ENCODE measurements at places on chromosomes 1 and 21.
A peak's percentile ranks its signal among the peaks of the same experiment; 100 is the strongest.

DNA sequence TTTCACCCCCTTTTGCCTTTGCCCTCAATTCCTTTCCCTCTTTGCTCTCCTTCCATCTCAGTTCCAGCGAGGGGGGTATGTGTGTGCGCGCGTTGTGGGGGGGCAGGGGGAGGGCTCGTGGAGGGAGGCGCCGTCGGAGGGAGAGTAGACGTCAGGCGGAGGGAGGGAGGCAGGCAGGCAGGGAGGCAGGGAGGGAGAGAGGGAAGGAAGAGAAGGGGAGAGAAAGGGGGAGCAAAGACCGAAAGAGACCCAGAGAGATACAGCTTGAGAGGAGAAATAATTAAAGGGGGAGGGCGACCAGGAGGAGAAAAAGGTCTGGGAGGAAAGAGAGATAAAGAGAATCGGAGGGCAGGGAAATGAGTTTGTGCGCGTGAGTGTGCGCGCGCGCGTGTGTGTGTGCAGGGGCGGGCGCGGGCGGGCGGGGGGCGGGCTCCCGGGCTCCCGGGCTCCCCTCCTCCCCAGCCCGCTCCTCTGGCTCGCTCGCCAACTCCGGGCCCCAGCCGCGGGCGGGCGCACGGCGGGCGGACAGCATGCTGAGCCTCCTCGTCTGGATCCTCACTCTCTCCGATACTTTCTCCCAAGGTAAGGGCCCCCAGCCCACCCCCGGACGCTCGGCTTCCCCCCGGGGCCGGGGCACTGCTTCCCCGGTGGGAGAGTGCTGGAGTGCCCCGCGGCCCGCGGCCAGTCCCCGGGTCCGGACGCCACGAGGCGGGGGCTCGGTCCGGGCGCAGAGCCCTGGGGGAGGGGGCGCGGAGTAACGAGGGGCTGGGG lies at the start of gene KIRREL1:
Gene KIRREL1 (plus strand): TSS at position 499 of the 771 bp plus-strand sequence. CDS start 32 bp downstream, at position 531.
- DNase-seq: no peak

DNA sequence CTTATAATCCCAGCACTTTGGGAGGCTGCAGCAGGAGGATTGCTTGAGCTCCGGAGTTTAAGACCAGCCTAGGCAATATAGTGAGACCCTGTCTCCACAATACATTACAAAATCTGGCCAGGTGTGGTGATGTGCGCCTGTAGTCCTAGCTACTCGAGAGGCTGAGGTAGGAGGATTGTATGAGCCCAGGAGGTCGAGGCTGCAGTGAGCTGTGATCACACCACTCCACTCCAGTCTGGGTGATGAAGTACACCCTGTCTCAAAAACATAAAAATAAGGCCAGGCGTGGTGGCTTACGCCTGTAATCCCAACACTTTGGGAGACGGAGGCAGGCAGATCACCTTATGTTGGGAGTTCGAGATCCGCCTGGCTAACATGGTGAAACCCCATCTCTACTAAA lies 27.7 kb downstream of the L1TD1 start:
- no peak for DNase-seq

- no peak for DNase-seq
These were observed 176.5 kb downstream of the PBX1 start for GRCh38 chr1:164735315-164736052.

DNA sequence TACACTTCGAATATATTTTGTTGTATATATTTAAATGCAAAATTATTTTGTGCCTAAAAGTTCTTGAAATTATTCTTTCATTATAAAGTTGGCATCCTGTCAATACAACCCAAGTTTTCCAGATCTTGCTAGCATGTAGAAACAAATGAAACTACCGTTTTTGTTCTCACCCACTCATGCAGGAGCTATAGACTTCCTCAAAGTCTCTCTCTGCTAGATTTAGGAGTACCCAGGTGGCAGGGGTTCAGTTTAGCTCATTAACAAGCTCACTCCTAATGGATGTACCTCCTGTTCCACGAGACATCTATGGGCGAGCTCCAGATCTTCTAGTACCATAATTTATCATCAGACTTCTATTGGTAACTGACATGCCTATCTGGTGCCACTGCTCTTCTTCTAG lies 390.2 kb upstream of the POU3F1 start:
- no peak for DNase-seq

- no peak for DNase-seq
These were observed 9.3 kb downstream of the CD58 start for GRCh38 chr1:116561563-116561962.

DNA sequence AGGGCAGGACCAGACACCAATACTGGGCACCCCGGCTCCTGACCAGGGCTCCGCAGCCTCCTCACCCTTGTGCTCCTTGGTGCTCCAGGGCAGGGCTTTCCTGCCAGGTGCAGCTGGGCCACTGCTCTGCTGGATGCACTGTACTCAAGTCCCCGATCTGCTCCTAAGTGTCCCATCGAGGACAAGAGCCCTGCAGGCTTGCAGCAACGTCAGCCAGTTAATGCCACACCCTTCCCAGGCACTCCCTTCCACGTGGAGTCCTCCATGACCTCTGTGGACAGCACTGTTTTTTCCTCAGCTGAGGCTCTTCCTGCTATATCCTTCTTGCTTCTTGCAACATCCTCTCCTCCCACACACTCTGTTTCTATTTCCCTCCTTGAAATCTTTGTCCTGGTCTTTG lies 94.0 kb upstream of the NGF start:
- no peak for DNase-seq

GRCh38 chr1:66291531-66291864 lies 242.5 kb upstream of the SGIP1 start:
- no peak for DNase-seq

DNA sequence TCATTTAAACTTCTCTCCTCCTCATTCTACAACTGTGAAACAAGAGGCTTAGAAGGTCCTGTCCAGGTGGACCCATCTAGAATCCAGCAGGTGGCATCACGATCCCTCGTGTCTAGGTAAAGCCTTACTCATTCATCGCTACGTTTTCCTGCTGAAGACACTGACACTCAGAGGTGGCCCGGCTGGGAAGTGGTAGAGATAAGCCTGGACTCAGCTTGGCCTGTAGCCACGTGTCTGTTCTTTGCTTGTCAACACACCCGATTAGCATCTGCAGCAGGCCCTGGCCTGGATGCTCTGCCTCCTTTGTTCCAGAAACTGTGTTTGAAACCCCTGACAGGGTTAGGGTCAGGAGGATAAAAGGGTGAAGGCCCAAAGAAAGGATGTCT lies 43.4 kb downstream of the PARP1 start:
- no peak for DNase-seq

- DNase-seq: no peak
These were observed 2.0 kb downstream of the CD58 start for GRCh38 chr1:116568662-116569380.

- no peak for DNase-seq
These were observed 44.9 kb upstream of the TSPAN2 start for GRCh38 chr1:115134231-115134630.

- DNase-seq: no peak
These were observed 148.9 kb upstream of the CTTNBP2NL start for GRCh38 chr1:112247036-112247597.

- DNase-seq: no peak
These were observed 49.9 kb upstream of the ZC3H12A start for GRCh38 chr1:37424523-37424922.

DNA sequence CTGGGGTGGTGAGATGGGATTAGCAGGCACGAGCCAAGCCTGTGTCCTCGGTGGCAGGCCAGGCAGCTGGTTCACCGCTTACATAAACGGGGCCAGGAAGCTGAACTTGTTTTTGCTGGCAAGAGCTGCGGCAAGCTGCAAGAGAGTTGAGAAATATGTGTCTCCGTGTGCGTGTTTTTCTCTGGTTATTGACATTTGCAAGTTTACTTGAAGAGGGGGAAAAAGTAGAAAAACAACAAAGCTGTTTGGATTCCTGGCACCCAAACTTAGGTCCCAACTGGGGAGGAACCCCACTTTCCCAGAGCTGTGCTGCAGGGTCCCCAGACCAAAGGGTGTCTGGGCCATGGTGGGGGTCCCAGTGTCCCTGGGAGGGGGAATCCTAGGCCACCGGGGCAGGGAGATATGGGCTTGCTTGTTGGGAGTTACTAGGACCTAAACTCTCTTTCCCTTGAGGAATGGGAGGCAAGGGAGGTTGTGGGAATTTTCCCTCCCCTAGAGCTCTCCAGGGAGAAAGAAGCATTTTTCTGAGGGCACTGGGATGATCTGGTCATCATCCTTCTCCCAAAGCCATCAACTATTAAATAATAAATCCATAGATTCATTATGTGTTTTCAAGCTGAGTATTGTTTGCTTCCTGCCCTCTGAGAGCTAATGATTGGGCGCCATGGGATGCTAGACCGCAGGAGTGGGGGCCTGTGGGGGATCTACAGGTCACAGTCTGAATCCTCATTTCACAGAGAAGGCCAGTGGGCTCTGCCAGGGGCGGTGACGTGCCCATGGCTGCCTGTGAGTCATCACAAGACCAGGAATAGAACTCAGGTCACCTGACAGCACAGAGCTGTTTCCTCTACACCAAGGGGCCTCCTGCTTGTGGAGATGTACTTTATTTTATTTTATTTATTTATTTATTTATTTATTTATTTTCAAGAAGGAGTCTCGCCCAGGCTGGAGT lies 14.8 kb downstream of the IL6R start:
- peak; percentile 40 for DNase-seq

DNA sequence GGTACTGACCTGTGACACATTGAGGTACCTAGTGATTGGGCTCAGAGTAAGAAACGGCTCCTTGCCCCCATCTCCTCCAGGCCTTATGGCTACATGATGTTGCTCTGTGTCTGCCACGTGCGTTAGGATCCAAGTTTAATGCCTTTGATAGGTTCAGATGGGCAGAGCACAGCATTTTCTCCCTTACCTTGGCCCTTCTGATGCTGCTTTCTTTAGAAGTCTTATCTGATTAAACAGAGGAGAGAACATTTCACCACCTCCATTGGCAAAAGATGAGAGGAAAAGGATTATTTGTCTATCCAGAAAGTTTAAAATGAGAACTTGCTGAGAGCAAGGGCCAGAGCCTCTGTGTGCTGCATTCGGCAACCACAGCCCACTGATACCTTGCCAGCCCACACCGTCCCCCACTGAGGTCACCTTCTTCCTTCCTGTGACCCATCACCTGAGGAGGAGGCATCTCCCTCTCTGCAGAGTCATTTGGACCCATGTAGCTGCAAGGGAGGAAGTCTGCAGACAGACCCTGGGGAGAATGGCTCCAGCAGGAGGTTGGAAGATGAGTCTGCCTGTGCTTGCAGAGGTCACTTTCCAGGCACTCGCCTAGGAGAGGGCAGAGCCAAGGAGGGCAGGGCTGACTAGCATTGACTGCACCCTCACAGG lies 16.7 kb downstream of the SHISA4 start:
- no peak for DNase-seq

DNA sequence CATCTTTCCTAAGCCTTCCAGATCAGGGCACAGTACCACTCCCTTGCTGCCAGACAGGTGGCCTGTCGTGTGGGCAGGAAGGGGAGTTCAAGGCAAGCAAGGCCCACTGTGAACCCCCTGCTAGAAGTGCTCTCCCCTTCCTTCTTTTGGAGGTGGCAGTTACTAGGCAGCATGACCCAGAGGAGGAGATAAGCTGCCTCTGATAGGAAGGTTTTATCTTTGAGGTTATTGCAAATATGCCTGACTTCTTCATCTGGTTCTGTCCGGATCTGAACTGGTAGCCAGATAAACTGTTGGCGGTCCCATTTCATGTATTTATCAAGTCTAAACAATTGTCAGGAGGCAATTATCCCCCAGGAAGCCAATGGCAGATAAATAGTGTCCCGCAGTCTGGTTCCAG lies 198.2 kb upstream of the LMO4 start:
- no peak for DNase-seq

DNA sequence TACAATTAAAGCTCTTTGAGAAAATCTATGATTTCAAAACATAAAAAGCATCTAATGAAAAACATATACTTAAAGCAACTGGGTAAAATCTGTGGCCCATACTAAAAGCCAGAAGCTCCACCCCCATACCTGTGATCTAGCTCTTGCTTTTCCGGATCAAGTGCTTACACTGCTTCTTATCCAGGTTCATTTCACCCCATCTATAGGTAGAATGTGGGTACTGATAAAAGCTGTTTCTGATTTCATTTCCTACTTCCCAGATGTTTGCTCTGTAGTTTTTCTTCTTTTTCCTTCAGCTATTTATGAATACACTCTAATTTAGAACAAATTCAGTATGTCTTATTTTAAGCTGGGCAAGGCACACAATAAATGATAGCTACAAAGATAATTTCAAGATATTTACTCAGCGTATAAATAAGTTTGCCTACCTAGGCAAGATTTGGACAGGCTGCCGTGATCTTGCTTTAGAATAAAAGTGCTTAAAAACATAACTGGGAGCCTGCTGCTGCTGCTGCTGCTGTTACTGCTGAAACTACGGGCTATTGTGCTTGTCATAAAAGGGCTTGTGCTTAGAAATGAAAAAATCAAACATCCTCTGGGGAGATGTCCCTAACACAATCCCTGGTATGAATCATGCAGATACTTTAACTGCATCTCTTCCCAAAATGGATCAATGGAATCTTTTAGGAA lies 2.1 kb downstream of the SIPA1L2 start:
- DNase-seq: no peak

- DNase-seq: no peak
These were observed 15.7 kb upstream of the GLIS1 start for GRCh38 chr1:53754484-53755312.

DNA sequence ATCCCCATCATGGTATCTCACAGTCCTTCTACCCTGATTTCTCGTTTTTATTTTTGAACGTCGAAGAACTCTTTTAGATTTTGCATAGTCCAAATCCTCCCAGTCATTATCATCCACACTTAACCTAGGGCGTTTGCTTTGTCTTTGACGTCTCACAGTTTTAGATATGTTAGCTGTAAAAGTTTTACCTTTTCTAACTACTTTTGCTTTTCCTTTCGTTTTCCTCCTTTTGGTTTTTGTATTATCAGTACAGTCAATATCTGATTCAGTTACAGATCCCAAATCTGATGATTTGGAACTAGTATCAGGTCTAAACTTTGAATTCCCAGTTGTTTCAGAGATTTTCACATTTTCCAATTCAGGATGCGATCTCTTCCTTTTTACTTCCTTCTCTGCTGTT lies 13.1 kb upstream of the PSMG1 start:
- DNase-seq: no peak

DNA sequence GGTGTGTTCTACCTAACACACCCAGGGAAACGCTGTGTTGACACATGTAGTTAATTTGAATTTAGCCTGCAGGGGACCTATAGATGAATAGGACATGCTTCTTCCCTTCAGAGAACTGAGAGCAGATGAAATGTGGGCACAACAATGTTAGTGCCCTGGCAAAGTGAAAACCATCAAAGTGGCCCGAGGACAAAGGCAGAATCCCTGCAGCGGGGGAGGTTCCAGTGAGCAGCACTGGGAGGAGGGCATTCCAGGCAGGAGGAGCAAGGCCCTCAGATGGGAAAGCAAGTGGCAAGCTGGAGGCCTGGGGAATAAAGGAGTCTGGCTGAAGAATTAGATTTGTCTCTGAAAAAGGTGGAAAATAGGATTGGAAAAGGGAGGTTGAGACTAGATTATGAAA lies 37.2 kb downstream of the C1orf94 start:
- DNase-seq: no peak

GRCh38 chr1:217982331-217983050 lies 302.6 kb upstream of the RRP15 start:
- no peak for DNase-seq
